ENCODE measurements at places on chromosomes 2 and 18.

DNA sequence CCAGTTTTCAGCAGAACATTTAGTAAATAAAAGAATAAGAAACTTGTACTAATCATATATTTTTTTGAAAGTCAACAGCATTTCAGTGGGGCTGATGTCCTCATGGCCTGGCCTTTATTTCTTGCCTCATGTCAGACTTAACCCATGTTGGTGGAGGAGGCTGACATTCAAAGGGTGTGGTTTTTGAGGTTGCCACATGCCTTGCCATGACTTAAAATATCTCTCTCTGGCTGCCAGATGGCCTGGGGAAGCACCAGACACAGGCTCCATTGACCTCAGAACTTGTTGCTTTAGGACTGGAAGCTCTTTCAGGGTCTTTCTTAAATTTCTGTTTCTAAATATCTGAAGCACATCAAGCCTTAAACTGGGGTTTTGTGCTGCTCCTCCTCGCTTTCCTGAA lies 32.5 kb upstream of the CD28 start:
- no peak for DNase-seq

DNA sequence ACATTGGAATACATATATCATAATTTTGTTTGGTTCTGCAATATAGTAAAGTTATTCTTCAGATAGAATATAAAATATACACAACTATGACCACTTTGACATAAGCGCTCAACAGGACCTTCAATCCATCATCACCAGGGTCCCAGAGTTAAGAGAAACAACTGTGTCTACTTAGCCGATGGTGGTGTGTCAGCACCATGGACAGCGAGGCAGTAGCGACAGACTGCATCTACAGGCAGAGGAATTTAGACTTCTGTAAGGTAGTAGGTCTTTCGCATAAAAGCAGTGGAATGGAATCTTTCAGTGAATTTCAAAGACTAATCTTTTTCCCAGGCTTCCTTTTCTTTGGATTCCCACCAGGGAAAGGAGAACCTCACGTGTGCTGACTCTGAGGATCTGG lies 20.5 kb upstream of the LRPPRC start:
- DNase-seq, result peak; percentile 51

DNA sequence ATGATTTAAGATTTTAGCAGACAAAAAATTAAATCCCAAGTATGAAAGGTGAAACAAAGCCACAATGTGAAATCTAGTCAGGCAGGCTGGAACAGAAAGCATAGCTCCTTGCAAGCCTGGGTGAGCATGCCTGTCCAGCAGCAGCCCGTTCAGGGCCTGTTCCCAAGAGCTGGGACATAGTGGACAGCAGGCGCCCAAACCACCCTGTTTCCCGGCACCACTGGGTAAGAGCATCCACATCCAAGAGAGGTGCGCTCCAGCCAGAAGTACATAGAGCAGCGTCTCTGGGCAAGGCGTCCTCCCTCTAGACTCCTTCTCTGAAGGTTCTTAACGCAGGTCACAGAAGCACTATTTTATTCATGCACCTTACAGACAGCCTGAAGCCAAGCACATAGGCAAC lies 80.8 kb downstream of the DNER start:
- DNase-seq, result no peak

DNA sequence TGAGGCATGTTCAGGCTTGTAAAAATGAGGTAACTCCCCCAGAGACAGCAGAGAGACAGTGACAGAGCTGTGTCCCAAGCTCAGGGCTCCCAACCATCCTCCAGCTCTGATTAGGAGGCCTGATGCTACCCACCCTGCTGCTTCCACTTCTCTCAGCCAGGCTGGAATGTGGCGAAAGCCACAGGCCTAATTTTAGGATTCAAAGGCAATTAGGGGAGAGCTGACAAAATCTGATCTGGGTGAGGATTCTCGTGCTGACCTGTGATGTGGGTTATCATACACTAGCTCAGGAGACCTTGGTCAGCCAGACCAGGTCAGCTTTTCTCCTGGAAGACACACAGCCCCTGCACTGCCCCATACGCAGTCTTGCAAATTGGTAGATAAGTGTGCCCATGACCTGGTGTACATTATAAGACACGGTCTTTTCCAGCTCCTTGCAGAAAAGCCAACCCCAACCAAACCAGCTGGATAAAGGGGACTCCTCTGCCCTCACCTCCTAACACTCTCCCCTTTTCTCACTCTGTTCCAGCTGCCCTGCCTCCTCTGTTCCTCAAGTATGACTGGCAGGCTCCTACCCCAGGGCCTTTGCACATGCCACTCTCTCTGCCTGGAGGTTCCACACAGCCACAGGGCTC lies 225.9 kb downstream of the MGAT5 start:
- no peak for DNase-seq

GRCh38 chr2:162490052-162490717 lies 146.3 kb downstream of the GCA start:
- DNase-seq, result peak; percentile 23

Measured in fibroblast of the aortic adventitia (primary cell).